ENCODE measurements at places on chromosomes 2 and 18. TPM values are rescaled to one million over a fixed set of nuclear protein-coding genes. Genes with fewer than 3 reads are reported as not detected.

Gene C2orf78
- total RNA-seq = not detected

Gene STPG4
- not detected for total RNA-seq

Gene ACOXL
- total RNA-seq = 0.44 TPM

Gene TEX261
- total RNA-seq = 66.6 TPM

Gene DOK6
- total RNA-seq = not detected

Gene CCDC74B
- 0.99 TPM for total RNA-seq

Gene FOSL2
- total RNA-seq = 176 TPM

Gene NR4A2
- 27.5 TPM for total RNA-seq

Gene GALNT5
- total RNA-seq = not detected

Gene REG3G
- total RNA-seq = not detected

Gene TLX2
- total RNA-seq = 2.4 TPM

Gene IL1RL1
- total RNA-seq = 1.6 TPM

Gene OR6B2
- not detected for total RNA-seq

Gene PMS1
- 37.9 TPM for total RNA-seq

Gene GPR17
- total RNA-seq = not detected

Gene KCNG2
- total RNA-seq = not detected

Gene GPR45
- total RNA-seq = not detected

Gene C18orf54
- 12.7 TPM for total RNA-seq

Gene HAAO
- total RNA-seq = 0.65 TPM

Gene OSR1
- not detected for total RNA-seq

Gene POTEC
- total RNA-seq = not detected

Gene ZNF396
- total RNA-seq = 2.5 TPM

Gene EVX2
- total RNA-seq = not detected

Gene NT5DC4
- 1.2 TPM for total RNA-seq

Gene KCTD1
- 7.6 TPM for total RNA-seq

Gene G6PC2
- total RNA-seq = not detected

Gene SLC30A3
- 1.5 TPM for total RNA-seq

Gene TPO
- not detected for total RNA-seq

Gene RIT2
- total RNA-seq = not detected

Gene EMILIN1
- 1.0 TPM for total RNA-seq

Gene FSIP2
- 0.19 TPM for total RNA-seq
